Thymus (tissue), 14 donors: ENCODE measurements at places on chromosomes 3 and 15.

- no peak for DNase-seq
- H3K27me3 ChIP-seq = no peaks in the 10 kb centered on the region
- no peaks in the 10 kb centered on the region for H3K4me1 ChIP-seq
Measured at GRCh38 chr15:85141726-85142125, 160.1 kb downstream of the PDE8A start.

DNA sequence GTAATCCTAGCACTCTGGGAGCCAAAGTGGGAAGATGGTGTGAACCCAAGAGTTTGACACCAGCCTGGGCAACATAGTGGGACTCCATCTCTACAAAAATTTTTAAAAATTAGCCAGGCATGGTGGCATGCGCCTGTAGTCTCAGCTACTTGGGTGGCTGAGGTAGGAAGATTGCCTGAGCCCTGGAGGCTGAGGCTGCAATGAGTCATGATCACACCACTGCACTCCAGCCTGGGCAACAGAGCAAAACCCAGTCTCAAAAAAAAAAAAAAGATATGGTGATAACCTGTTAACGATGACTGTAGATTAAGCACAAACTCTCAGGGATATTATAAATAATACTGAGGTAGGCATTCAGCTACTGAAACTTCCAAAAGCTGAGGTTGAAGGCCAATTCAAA is 107.5 kb downstream of the SLC49A4 start:
- no peaks in the 10 kb centered on the region for H3K27me3 ChIP-seq
- no peak for DNase-seq
- H3K4me3 ChIP-seq = no peak overlapping the region
- peaks cover 4% of the 10 kb centered on the region for H3K4me1 ChIP-seq
- no peak overlapping the region for H3K27ac ChIP-seq
- H3K36me3 ChIP-seq = no peaks in the 10 kb centered on the region

DNA sequence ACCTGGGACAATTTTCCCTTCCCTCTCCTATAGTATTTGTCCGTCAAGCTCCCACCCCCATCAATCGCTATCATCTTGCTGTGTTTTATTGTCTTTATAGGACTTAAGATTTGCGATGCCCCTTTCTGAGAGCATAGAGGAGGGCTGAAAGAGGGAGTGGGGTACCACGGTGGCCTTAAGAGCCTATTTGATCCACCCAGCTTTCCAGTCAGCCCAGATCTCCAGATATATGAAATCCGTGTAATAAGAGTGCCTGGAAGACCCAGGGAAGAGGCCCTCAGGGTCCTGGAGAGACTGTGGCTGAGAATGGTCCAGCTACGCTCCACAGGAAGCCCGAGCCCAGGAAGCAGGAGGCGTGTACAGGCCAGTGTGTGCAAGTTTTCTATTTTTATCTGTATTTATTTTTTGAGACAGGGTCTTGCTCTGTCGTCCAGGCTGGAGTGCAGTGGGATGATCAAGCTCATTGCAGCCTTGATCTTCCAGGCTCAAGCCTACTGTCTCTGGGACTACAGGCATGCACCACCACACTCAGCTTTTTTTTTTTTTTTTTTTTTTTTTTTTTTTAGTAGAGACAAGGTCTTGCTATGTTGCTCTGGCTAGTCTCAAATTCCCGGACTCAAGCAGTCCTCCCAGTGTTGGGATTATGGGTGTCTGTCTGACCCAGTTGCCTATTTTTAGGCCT is 964 bp upstream of the NCKIPSD start:
- H3K4me3 ChIP-seq = no peak overlapping the region
- H3K27ac ChIP-seq = no peak overlapping the region
- peaks cover 5% of the 10 kb centered on the region for H3K4me1 ChIP-seq
- no peak for DNase-seq
- H3K36me3 ChIP-seq = peaks cover 54% of the 10 kb centered on the region

DNA sequence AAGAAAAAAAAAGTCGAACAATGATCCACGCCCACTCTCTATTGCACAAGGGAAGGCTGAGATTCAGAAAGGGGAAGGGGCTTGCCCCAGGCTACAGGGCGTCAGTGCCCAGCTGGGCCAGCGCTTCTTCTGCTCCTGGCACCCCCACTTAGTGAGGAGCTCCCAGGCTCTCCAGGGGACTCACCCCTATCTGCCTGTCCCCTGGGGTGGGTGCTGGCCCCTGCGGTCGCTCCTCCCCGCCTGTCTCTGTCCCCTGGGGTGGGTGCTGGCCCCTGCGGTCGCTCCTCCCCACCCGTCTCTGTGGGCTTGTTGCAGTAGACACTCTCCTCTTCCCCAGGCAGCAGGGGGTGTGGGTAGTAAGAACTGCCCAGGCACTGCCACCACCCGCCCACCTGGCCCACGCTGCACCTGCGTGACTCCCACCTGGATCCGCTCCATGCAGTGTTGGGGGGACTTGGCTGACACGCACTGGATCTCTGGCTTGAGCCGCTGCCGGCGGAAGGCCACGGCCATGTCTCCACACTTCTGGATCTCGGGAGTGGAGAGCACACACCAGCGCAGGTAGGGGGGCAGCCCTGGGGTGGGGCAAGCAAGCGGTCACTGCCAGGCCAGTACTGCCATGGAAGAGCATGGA is 14.6 kb downstream of the MELTF start:
- H3K4me3 ChIP-seq = no peak overlapping the region
- H3K27me3 ChIP-seq = no peaks in the 10 kb centered on the region
- no peaks in the 10 kb centered on the region for H3K36me3 ChIP-seq
- DNase-seq = no peak
- no peak overlapping the region for H3K27ac ChIP-seq
